Neural progenitor cell (in vitro differentiated cells): ENCODE measurements at places on chromosomes 5 and 9.
A peak's percentile ranks its signal among the peaks of the same experiment; 100 is the strongest.

GRCh38 chr9:13596383-13596970 is 317.0 kb upstream of the MPDZ start:
- no peak overlapping the region for H3K4me3 ChIP-seq
- no peak for DNase-seq
- H3K27ac ChIP-seq, result no peak overlapping the region
- H3K36me3 ChIP-seq, result no peaks in the 10 kb centered on the region
- no peaks in the 10 kb centered on the region for H3K27me3 ChIP-seq

GRCh38 chr9:27505744-27506161 is 18.3 kb upstream of the IFNK start:
- no peak overlapping the region for H3K27ac ChIP-seq
- no peaks in the 10 kb centered on the region for H3K27me3 ChIP-seq
- H3K4me1 ChIP-seq, result peaks cover 20% of the 10 kb centered on the region
- H3K4me3 ChIP-seq, result no peak overlapping the region
- no peaks in the 10 kb centered on the region for H3K36me3 ChIP-seq

DNA sequence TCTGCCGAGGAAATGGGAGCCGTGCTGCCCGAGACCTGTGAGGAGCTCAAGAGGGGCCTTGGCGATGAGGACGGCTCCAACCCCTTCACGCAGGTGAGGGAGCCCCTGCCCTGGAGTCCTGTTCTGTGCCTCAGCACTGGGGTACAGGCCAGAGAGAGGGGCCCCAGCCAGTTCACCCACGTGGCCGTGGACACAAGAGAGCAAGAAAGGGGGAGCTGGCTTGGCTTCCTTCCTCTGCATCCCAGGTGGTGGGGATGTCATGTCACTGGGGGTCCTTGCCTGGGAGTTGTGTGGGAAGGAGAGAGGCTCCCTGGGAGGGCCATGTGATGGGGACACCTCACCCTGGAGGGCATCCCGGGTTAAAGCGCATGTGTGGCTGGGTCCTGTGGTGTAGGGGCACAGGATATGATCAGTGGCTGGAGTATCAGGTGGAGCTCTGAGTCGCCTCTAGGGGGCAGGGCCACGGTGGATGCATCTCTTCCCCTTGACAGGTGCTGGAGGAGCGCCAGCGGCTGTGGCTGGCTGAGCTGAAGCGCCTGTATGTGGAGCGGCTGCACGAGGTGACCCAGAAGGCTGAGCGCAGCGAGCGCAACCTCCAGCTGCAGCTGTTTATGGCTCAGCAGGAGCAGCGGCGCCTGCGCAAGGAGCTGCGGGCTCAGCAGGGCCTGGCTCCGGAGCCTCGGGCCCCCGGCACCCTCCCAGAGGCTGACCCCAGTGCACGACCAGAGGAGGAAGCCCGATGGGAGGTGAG is 7.5 kb downstream of the N4BP3 start:
- H3K4me1 ChIP-seq, result peaks cover 15% of the 10 kb centered on the region
- no peaks in the 10 kb centered on the region for H3K36me3 ChIP-seq
- H3K27me3 ChIP-seq, result no peaks in the 10 kb centered on the region
- peak; percentile 86 for DNase-seq
- H3K4me3 ChIP-seq, result no peak overlapping the region
- H3K27ac ChIP-seq, result no peak overlapping the region

- no peaks in the 10 kb centered on the region for H3K36me3 ChIP-seq
- H3K4me3 ChIP-seq, result no peak overlapping the region
- H3K27me3 ChIP-seq, result no peaks in the 10 kb centered on the region
Measured at GRCh38 chr5:67515762-67516161, 319.2 kb upstream of the CD180 start.

- H3K36me3 ChIP-seq, result no peaks in the 10 kb centered on the region
- no peak overlapping the region for H3K27ac ChIP-seq
- no peak for DNase-seq
- no peak overlapping the region for H3K4me3 ChIP-seq
Measured at GRCh38 chr5:153987301-153987700, 51.4 kb downstream of the FAM114A2 start.

DNA sequence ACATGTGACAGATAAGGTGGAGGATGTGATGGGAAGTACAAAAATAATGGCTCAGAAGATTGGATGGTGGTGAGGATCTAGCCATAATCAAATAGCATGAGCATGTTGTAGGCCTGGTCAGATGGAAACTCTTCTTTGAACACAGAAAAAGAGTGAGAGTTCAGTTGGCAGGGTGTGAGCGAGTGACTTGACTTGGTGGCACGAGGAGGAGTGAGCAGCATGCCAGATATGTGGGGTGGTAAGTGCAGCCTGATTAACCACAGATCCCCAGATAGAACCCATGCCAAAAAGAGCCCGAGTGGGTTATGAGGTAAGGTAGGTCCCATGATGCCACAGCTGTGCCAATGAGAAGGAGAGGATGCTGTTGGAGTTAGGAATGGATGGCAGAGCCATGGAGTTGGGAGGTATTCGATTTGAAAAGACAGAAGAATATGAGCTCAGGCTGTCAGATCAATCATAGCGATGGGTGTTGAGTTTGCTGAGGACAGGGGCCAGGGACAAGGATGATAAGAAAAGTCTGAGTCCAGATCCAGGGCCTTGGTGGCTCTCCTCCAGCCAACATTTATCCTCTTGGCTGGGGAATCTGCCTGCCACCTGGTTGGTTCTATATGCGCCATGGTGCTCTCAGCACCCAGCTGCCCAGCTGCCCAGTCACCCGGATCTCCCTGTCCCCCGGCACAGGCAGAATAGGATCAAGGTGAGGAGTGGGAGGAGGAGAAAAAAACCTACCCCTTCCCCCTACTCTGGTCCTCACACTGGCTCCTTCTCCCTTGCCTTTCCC is 16.5 kb downstream of the GARNL3 start:
- no peak overlapping the region for H3K4me3 ChIP-seq
- DNase-seq, result no peak
- H3K36me3 ChIP-seq, result no peaks in the 10 kb centered on the region
- no peaks in the 10 kb centered on the region for H3K27me3 ChIP-seq
- H3K27ac ChIP-seq, result no peak overlapping the region
- no peaks in the 10 kb centered on the region for H3K4me1 ChIP-seq

GRCh38 chr9:32671333-32671732 is 35.9 kb upstream of the TAF1L start:
- H3K36me3 ChIP-seq, result no peaks in the 10 kb centered on the region
- H3K4me3 ChIP-seq, result no peak overlapping the region
- no peak for DNase-seq
- no peak overlapping the region for H3K27ac ChIP-seq
- H3K27me3 ChIP-seq, result no peaks in the 10 kb centered on the region

- no peak overlapping the region for H3K4me3 ChIP-seq
- no peak overlapping the region for H3K27ac ChIP-seq
- peaks cover 17% of the 10 kb centered on the region for H3K4me1 ChIP-seq
- H3K36me3 ChIP-seq, result peaks cover 4% of the 10 kb centered on the region
Measured at GRCh38 chr5:116467465-116467843, 107.2 kb downstream of the SEMA6A start.

DNA sequence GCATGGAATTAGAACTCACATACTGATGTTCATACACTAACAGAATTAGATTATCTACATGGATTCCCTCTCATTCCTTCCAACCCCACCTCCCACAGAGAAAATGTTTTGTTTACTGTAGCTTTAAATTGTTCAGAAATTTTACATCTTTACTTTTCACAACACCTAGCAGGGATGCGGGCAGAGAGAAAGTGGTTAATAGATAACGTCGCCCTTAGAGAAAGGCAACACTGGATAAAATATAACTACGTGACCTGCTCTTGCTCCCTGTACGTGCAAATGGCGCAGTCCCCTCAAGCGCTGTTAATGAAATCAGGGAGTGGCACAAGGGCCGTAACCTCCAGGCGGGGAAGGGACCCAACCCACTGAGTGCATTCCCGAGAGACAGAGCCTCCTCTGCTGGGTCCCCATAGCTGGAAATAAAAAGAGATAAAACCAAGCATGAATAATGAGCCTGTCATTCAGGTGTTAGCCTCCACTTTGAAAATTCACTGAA is 125.3 kb upstream of the DAPK1 start:
- no peak overlapping the region for H3K27ac ChIP-seq
- no peaks in the 10 kb centered on the region for H3K36me3 ChIP-seq
- no peak overlapping the region for H3K4me3 ChIP-seq
- no peaks in the 10 kb centered on the region for H3K27me3 ChIP-seq
- H3K4me1 ChIP-seq, result no peaks in the 10 kb centered on the region
- no peak for DNase-seq

DNA sequence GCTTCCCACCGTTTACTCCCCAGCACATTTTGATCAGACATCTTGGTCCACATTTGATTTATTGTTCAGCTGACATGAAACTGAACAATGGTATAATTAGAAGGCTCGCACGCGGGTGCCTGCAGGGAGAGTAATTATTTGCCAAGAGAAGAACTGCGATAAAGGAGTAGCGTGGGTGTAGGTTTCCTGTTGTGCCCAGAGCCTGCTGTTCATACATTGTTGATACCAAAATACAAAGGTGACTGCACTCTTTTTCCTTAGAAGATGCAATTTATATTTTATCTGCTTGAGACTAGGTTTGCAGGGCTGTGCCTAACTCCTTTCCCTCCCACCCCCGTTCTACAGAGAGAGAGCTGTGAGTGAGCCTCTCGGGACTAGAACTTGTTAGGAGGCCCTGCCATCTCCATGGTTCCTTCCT is 241.8 kb upstream of the MSX2 start:
- H3K36me3 ChIP-seq, result peaks cover 6% of the 10 kb centered on the region
- H3K27ac ChIP-seq, result no peak overlapping the region
- peaks cover 5% of the 10 kb centered on the region for H3K4me1 ChIP-seq
- no peak overlapping the region for H3K4me3 ChIP-seq
- no peak for DNase-seq
- H3K27me3 ChIP-seq, result no peaks in the 10 kb centered on the region

GRCh38 chr5:126914801-126915436 is 115.4 kb downstream of the MARCHF3 start:
- no peaks in the 10 kb centered on the region for H3K36me3 ChIP-seq
- H3K27me3 ChIP-seq, result no peaks in the 10 kb centered on the region
- H3K4me1 ChIP-seq, result peaks cover 9% of the 10 kb centered on the region
- no peak overlapping the region for H3K4me3 ChIP-seq

DNA sequence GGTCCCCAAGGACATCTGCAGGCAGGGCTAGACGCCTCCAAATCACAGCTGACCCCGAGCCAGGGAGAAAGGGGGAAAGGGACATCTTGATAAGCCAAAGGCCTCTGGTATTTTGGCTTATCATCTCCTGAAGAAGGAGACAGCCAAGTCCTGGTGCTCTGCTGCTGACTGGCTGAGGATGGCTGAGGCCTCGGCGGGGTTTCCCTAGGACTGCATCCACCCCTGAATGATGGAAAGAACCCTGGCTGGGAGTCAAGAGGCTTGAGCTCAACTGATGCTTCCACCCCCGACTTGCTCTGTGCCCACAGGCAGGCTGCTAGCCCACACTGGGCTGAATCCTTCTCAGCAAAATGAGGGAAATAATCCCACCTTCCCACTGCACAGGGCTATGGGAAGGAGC is 30.9 kb upstream of the HRH2 start:
- H3K27me3 ChIP-seq, result no peaks in the 10 kb centered on the region
- no peak overlapping the region for H3K4me3 ChIP-seq
- no peak overlapping the region for H3K27ac ChIP-seq
- no peak for DNase-seq
- no peaks in the 10 kb centered on the region for H3K4me1 ChIP-seq

DNA sequence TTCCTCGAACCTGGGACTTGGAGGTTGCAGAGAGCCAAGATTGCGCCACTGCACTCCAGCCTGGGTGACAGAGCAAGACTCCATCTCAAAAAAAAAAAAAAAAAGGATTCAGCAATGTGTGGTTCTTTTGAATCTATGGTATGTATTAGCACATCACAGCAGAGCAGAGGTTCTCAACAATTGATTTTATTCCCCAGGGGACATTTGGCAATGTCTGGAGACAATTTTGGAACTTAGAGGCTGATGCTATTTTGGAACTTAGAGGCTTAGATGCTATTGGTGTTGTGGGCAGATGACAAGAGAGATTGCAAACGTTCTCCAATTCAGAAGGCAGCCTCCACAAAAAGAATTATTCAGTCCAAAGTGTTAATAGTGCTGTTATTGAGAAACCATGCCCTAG is 115.2 kb downstream of the TMC1 start:
- H3K4me1 ChIP-seq, result peaks cover 7% of the 10 kb centered on the region
- H3K27ac ChIP-seq, result no peak overlapping the region
- DNase-seq, result no peak
- H3K27me3 ChIP-seq, result no peaks in the 10 kb centered on the region
- H3K4me3 ChIP-seq, result no peak overlapping the region
- no peaks in the 10 kb centered on the region for H3K36me3 ChIP-seq

DNA sequence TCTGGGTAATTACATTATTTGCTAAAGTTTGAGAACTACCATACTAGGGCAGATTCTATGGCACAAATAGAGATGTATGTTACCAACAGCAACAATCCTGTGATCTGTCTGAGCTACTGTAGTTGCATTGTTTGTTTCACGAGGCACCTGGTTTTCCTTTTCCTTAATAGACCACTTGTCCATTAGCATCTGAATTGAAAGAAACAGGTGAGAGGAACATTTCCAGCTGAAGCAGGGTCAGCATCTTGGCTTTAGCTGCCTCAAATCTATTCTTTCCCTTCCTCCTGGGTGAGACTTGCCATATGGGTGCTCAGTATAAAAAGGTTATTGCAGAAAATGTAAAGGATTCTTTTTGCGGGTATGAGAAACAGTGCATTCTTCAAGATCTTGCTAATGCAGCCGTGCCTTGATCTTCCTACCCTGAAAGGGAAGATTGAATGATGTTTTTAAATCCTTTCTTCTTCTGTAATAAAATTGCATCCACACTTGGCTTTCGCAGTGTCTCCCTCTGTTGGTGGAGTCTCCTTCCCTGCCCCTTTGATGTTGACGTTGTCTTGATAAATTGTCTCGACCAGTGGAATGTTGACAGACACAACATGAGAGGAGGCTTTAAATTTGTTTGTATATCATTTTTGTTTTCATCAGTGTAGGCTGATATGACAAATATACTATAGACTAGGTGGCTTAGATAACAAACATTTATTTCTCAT is 118.0 kb upstream of the BRINP1 start:
- no peaks in the 10 kb centered on the region for H3K4me1 ChIP-seq
- H3K4me3 ChIP-seq, result no peak overlapping the region
- no peaks in the 10 kb centered on the region for H3K27me3 ChIP-seq
- no peak overlapping the region for H3K27ac ChIP-seq
- DNase-seq, result no peak
- H3K36me3 ChIP-seq, result no peaks in the 10 kb centered on the region

DNA sequence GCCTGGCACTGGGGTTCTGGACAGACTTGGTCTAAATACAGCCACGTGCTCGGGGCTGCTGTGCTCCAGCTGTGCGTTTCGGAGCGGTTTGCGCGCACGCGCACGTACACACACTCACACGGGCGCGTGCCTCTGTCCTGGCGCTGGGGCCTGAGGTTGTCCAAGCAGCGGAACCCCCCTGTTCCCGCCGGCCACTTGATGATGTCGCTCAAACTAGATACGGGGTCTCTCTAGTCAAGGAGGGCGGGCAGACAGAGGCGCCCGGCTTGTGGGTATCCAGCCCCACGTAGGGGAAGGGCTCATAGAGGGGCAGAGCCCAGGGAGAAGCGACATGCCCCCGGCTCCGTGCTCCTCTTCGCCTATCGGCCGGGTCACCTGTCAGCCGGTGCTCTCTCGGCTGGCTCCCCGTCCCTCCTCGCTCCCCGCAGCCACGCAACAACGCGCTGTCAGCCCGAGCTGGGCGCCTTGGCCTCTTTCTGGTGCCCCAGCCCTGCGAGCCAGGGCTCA is 8.9 kb downstream of the NR2F1-AS1 start:
- H3K4me3 ChIP-seq, result peak overlapping the region; percentile 42
- peaks cover 99% of the 10 kb centered on the region for H3K27me3 ChIP-seq
- peak; percentile 79 for DNase-seq
- no peak overlapping the region for H3K27ac ChIP-seq
- no peaks in the 10 kb centered on the region for H3K36me3 ChIP-seq

GRCh38 chr5:90398726-90399125 is 10.8 kb downstream of the CETN3 start:
- H3K4me1 ChIP-seq, result no peaks in the 10 kb centered on the region
- peaks cover 14% of the 10 kb centered on the region for H3K36me3 ChIP-seq
- H3K27ac ChIP-seq, result no peak overlapping the region
- no peaks in the 10 kb centered on the region for H3K27me3 ChIP-seq
- no peak for DNase-seq
- H3K4me3 ChIP-seq, result no peak overlapping the region
